SK-N-SH (cell line): ENCODE measurements at places on chromosomes 3 and 15. TPM values are rescaled to one million over a fixed set of nuclear protein-coding genes. Genes with fewer than 3 reads are reported as not detected.

- H3K27me3 ChIP-seq: no peaks in the 10 kb centered on the region
- H3K4me1 ChIP-seq: no peaks in the 10 kb centered on the region
- peaks cover 50% of the 10 kb centered on the region for H3K36me3 ChIP-seq
- DNase-seq: no peak
Measured at GRCh38 chr15:40985541-40986330, 32.5 kb downstream of the CHAC1 start.

DNA sequence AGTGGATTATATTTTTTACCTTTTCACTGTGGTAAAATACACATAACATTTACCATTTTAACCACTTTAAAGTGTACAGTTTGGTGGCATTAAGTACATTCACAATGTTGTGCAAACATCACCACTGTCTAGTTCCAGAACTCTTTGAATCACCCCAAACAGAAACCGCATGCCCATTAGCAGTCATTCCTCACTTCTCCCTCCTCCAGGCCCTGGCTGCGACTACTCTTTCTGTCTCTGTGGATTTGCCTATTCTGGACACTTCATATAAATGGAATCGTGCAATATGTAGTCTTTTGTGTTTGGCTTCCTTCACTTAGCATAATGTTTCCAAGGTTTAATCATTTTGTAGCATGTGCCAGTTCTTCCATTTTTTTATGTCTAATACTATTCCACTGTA lies 409.8 kb downstream of the NTRK3 start:
- no peaks in the 10 kb centered on the region for H3K27me3 ChIP-seq
- no peaks in the 10 kb centered on the region for H3K36me3 ChIP-seq
- no peaks in the 10 kb centered on the region for H3K4me1 ChIP-seq
- H3K27ac ChIP-seq: no peak overlapping the region
- no peak for DNase-seq
- no peak overlapping the region for H3K4me3 ChIP-seq

GRCh38 chr3:58754074-58754473 lies 87.5 kb upstream of the FAM3D start:
- no peaks in the 10 kb centered on the region for H3K36me3 ChIP-seq
- no peaks in the 10 kb centered on the region for H3K4me1 ChIP-seq
- no peaks in the 10 kb centered on the region for H3K27me3 ChIP-seq
- no peak overlapping the region for H3K4me3 ChIP-seq
- no peak overlapping the region for H3K27ac ChIP-seq

DNA sequence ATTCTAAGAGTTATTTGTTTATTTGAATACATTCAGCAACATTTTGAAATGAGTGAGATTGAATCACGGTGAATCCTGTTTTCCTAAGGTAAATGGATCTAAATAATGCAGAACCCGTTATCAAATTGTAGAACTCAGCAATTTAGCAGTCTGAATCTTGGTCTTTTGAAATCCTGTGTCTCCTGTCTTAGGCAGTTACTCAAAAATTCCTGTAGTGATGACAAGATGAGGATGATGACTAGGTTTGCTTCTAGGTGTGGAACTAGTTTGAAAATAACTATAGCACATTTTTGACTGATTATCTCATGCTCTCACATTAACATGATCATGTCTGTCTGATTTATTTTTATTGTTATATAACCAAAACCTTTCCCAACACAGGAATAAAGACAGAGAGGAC lies 115.0 kb downstream of the RAP2B start:
- H3K4me1 ChIP-seq: no peaks in the 10 kb centered on the region
- no peaks in the 10 kb centered on the region for H3K27me3 ChIP-seq
- no peak for DNase-seq
- H3K36me3 ChIP-seq: no peaks in the 10 kb centered on the region

Gene CNTN4
- polyA plus RNA-seq: 0.12 and 0.21 TPM in 2 replicates

Gene SERPINI1
- polyA plus RNA-seq: 1.9 and 2.1 TPM in 2 replicates
